ENCODE measurements at places on chromosomes 4 and X.

- DNase-seq, result no peak
Observed at GRCh38 chr4:8250227-8250626, 19.3 kb upstream of the HTRA3 start.

DNA sequence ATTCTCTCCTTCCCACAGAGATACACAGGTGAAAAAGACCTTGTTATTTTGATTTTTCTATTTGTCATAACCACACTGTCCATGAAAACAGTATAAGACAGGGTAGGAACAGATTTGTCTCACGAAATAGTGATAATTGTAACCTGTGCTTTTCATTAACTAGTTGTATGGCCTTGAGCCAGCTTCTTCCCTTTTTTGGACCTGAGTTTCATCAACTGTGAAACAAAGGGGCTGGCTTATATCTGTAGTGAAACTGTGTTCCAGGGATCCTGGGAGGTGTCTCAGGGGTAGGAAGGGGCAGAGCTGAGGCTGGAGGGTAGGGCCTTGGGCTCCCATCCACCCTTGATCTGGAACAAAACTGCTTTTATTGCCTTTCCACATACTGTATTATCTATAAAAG, 50.9 kb downstream of the MED28 start:
- no peak for DNase-seq

DNA sequence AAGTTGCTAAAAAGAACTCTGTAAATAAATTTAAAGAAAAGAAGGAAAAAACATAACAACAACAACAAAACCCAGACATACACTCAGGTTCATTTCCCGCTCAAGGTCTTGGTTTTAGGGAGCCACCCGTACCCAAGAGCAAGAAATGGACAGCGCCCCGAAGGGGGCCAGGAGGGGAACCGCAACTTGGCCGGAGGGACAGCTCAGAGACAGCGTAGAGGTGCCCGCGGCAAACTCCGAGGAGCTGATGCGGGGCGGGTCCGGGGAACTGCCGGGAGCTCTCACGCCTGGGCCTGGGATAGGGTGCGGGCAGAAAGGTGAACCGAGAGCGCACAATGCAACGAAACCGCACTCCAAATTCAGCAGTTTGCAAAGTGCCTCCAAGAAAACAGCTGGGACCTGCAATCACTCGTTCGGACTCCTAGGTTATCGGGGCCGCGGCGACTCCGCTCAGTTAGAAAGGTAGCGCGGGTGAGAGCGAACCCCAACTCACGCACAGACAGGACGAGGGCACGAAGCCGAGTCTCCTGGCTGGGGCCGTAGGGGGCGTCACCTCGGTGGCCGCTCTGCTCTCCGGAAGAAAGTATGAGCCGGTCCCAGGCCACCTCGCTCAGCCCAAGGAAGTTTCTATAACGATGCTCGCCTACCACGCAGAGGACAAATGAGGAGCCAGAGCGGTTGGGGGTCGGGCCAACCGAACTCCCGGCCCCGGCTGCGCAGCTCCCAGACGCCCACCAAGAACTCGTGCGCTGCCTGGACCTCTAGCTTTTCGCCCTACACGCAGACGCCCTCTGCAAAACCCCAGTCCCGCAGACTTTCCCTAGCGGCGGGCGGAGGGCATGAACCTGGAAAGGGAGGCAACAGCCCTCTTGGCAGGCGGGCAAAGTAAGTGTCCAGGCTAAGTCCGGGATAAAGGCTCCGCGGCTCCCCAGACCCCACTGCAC, 1.4 kb downstream of the NDNF start:
- no peak for DNase-seq

DNA sequence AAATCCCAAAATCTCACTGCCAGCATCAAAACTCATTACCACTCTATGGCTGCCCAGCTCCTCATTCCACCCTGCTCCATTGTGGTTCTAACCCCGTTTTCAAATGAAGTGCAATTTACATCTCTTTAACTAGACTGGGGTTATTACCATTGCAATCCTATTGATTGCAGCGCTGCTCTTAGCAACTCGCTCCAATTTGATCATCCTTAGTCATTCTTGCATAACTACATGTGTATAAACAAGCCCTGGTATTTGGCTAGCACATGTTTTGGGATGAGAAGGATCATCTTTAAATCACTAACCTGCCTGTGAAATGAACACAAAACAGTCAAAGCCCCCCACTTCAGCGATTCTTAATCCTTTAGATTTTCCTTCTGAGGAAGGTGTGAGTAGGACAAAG, 340.1 kb upstream of the PPARGC1A start:
- DNase-seq, result no peak

- DNase-seq, result no peak
Observed at GRCh38 chrX:41236629-41237028, 97.3 kb upstream of the DDX3X start.

- DNase-seq, result no peak
Observed at GRCh38 chr4:2592572-2592971, 56.1 kb downstream of the FAM193A start.

Data from COLO829 (cell line).